ENCODE measurements at places on chromosomes 5 and 9.

DNA sequence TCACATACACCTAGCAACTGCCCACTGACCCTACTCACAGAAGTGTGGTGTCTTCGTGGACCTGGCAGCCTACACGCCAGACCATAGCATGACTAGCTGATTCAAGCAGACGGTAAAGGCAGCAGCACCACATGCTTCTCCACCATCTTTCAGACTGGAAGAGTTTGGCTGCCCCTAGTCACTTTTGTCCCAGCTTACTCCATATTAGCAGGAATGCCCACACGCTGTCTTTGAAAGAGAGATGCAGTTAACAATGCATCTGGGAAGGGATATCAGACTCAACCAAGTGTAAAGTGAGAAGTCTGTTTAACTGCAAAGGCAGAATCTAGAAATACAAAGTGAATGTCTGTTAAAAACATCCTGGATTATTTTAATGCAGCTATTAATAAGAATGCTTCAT is 177.2 kb upstream of the GNA14 start:
- DNase-seq: no peak

DNA sequence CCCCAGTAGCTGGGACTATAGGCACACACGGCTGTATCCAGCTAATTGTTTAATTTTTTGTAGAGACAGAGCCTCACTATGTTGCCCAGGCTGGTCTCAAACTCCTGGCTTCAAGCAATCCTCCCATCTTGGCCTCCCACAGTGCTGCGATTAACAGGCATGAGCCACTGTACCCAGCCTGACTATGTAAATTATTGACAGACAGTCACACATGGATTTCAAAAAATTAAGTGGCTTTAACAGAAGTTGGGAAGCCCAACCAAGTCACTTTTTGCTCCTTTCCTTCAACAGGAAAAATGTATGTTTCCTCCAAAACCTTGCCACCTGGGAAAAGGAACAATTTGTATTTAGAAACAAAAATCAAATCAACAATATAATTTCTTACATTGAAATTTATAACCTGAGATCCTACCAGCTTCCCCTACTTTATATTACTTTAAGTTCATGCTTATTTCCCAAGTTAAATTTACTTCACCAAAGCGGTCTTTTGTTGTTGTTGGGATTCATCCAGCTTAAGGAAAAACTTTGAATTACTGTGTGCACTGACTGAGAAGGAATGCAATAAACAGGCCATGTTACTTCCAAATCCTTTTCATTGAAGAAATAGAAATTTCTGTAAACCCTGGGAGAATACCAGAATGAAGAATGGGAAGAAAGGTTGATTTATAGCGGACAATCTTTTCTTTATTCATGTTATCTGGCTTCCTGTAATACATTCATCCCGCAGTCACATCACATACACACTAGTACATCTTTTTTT is 8.6 kb downstream of the PCA3 start:
- DNase-seq: no peak

GRCh38 chr5:138623053-138623452 is 47.9 kb upstream of the HSPA9 start:
- no peak for DNase-seq

GRCh38 chr9:95157481-95158151 is 159.9 kb downstream of the FANCC start:
- no peak for DNase-seq

DNA sequence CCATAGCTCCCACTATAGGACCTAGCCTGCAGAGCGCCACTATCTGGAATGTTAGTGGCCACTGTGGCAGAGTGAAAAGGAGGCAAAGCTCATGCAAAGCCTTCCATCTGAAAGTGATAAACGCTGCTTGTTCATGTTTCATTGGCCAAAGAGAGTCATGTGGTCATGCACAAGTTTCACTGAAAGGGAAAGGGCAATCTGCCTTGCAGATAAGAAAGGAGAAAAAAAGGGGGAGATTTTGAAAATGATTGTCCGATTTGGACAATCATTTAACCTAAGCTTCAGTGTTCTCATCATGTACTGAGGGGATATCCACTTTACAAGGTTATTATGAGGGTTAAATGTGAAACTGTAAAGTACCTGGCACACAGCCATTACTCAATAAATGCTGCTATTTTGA is 9.0 kb upstream of the MOB3B start:
- DNase-seq: no peak

- DNase-seq: no peak
Measured at GRCh38 chr5:36842087-36842486, 34.5 kb upstream of the NIPBL start.

DNA sequence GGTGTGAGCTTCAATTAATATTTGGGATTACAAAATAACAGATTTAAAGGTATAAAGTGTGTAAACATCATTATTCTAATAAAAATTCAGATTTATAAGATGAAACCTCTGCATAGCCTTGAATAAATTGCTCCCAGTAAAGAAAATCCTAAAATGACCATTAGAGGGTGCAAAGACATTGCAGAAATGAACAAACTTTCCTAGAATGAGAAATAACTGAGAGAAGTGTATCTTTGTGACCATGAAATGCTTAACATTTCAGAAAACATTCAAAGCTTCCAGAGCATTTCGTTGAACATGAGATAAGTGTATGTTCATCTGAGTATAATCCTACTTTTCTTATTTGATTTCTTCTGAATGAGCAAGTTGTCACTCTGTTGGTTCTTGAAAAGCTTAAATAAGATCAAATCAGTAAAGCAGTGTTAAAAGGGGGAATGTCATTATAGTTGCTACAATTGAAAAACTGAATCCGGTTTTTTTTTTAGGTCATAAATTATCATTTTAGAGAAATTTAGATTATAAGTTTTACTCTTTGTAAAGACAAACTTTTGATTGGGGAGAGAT is 24.7 kb upstream of the NUDT12 start:
- DNase-seq: no peak

GRCh38 chr5:66438696-66439095 is 157.5 kb upstream of the MAST4 start:
- DNase-seq: no peak

DNA sequence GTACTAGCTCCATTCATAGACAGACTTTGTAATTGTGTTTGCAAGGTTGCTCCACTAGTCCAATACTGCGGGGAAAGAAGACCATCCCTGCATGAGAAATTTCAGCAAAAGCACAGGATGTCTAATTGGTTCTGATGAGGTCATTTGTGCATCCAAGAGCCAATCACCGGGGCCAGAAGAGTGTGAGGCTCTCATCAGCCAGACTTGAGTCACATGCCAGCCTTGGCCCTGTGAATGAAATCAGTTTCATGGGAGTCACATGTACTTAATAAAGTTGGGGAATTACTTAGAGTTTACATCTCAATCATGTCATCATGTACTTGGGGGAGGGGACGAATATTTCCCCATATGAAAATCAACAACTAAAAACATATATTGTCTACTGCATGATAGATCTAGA is 1236.0 kb downstream of the MAT2B start:
- DNase-seq: no peak

GRCh38 chr5:76524868-76525267 is 98.3 kb downstream of the F2RL2 start:
- no peak for DNase-seq

DNA sequence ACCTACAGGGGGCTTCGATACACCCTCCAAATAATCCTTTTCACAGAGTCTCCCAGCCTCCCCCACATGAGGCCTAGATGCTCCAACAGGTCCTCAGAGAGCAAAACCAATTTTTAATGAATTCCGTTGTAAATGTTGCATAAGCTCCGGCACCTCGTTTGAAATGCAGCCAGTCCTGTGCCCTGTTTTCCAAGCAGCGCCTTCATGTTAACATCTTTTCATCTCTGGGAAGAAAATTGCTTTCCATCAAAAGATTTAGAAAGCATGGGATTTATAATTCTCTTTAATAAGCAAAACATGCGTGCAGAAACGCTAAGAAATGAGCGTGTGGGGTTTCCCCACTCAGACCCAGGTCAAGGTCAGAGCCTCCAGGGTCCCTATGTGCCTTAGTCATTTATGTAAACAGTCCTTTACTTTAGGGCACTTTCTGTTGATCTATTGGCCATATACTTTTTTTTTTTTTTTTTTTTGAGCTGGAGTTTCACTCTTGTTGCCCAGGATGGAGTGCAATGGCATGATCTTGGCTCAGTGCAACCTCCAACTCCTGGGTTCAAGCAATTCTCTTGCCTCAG is 177.5 kb upstream of the S1PR3 start:
- DNase-seq: no peak

- DNase-seq: no peak
Measured at GRCh38 chr5:82031220-82032119, 59.6 kb downstream of the ATG10 start.

DNA sequence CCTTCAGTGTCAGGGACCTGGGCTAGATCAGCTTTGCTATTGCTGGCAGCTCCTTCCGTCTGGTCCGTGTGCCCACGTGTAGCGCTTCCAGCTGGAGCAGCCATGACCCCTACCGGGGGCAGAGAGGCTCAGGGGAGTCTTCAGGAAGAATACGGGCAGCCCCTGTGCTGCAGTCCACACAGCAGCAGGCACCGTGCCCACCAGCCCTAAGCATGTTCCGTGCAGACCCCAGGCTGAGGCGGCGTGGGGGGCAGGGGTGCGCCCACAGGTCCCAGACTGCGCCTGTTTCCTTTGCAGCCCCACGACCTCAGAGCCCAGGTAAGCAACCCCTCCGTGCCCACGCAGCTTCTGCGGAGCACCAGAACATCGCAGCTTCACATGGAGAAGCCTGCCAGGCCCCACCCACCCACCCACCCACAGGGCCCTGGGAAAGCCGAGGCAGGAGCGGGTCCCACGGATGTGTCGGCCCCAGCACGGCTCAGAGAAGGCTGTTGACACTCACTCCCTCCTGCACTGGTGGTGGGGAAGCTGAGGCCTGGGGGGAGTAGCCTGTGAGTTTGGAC is 83.1 kb downstream of the KCNT1 start:
- DNase-seq: no peak

GRCh38 chr5:32083981-32084430 is 90.1 kb downstream of the GOLPH3 start:
- no peak for DNase-seq

- DNase-seq: peak; percentile 18
Measured at GRCh38 chr9:5922192-5922591, 31.5 kb downstream of the MLANA start.

DNA sequence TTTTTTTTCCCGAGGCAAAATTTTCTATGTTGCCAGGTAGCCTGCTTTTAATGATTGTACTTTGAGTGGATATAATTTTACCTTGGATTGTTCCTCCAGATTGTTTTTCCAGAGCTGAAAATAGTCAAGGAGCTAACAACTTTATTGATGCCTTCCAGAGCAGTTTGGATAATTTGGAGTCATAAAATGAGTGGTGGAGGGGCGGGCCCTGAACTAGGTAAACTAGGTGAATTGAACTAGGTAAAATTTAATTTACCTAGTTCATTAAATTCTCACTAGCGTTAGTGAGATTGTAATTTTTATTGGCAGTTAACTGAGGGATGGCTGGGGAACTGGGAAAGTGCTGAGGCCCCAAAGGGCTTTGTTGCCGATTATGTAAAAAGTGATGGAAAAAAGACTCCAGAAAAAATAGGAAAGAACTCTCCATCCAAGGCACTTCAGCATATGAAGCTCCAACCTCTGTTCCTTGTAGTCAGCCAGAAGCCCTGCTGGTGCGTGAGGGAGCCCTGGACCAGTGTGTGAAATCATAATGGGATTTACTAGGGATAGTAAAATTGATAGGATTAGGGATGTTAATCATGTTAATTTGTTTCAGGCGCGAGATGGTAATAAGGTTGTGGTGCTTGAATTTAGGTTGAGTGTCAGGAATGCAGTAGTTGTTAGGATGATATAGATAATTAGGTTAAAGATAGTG is 1.7 kb downstream of the DNAJC25 start:
- DNase-seq: no peak

- no peak for DNase-seq
Measured at GRCh38 chr9:22990349-22990748, 543.7 kb downstream of the DMRTA1 start.

- DNase-seq: no peak
Measured at GRCh38 chr5:128228008-128228407, 144.4 kb downstream of the SLC12A2 start.

GRCh38 chr9:14780693-14781092 is 58.2 kb upstream of the CER1 start:
- DNase-seq: no peak

DNA sequence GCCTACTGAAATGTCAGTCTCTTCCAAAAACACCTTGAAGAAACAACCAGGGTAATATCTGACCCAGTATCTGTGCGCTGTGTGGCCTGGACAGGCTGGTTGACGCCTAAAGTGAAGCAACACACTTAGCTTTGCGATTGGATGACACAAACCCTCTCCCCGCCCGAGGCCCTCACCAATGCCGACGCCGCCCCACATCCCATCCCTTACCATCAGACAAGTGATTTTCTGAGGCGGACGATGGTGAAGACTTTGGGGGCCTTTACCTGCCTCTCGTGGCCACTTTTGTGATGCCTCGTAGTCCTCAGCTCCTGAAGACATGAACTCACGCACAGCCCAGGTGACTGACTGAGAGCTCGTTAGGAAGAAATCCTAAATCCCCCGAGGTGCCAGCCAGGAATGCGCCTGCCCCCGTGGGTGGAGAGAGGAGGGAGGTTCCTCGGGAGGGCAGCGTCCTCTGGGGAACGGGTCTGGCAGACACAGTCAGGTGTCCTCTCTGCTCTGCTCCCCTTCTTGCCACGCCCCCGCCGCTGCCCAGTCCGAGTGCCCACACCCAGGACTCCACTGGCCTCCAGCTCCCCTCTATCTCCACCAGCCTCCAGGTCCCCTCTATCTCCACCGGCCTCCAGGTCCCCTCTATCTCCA is 31.0 kb upstream of the RXRA start:
- DNase-seq: no peak

DNA sequence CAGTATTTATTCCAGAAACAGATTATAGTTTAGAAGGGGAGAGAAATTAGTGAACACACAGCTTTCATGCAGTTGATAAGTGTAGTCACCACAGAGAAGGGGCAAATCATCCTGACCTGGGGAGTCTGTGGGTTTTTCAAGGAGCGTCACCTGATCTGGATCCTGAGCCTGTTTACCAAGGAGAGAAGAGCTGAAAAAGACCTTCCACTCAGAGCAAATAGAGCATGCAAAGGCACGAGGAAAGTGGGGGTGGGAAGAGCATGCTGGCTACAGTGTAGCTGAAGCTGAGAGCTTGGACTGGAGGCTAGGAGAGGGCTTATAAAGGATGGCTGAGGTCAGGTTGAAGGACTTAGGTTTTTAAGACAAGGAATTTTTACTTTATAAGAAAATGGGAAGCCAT is 30.4 kb downstream of the ACO1 start:
- DNase-seq: no peak

- peak; percentile 40 for DNase-seq
Measured at GRCh38 chr9:37575921-37576721, at the start of gene FBXO10. TSS of gene FBXO10 (minus strand) at chr9:37576380. CDS start at chr9:37541768, 34,612 bp downstream.

GRCh38 chr5:160133071-160133917 is 14.0 kb upstream of the PWWP2A start:
- no peak for DNase-seq

GRCh38 chr5:138953387-138954256 is 78.5 kb upstream of the LRRTM2 start:
- peak; percentile 56 for DNase-seq

- no peak for DNase-seq
Measured at GRCh38 chr9:112925058-112925641, 34.5 kb upstream of the SLC46A2 start.

GRCh38 chr5:94998670-94999069 is 286.2 kb downstream of the MCTP1 start:
- no peak for DNase-seq

GRCh38 chr5:9425710-9426109 is 120.2 kb downstream of the SEMA5A start:
- DNase-seq: no peak

- DNase-seq: no peak
Measured at GRCh38 chr9:128762671-128763449, 8.9 kb downstream of the ZER1 start.

GRCh38 chr9:70556771-70557170 is 142.3 kb upstream of the KLF9 start:
- DNase-seq: no peak

Measured in GM19239 (cell line).